ENCODE measurements at places on chromosomes 5 and 9.

GRCh38 chr5:86879086-86879485 is 261.3 kb downstream of the COX7C start:
- DNase-seq = no peak

DNA sequence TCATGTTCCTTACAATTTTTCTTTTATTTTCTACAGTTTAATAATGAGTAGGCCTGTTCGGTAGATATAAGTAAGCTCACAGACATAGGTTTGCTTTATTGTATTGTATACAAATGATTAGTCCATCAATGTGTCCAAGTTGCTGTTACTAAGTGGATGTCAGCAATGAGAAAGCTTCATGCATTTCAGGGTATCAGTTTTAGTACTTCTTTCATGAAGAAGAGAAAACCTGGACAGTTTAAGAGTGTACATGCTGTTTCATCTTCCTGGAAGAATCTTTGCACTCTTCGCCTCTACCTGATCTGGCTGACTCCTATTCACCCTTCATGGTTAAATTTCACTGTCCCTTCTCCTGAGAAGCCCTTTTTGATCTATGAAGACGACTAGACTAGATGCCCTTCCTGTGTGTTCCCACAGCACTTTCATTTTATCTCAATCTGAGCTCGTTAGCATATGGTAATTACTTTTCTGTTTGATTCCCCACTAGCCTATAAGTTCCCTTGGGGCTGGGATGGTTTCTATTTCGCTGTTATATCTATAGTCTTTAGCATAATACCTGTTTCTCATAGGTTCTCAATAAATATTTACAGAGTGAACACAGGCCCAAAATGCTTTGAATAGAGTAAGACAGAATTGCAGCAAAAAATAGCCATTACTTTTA is 70.7 kb downstream of the CETN3 start:
- DNase-seq = no peak

DNA sequence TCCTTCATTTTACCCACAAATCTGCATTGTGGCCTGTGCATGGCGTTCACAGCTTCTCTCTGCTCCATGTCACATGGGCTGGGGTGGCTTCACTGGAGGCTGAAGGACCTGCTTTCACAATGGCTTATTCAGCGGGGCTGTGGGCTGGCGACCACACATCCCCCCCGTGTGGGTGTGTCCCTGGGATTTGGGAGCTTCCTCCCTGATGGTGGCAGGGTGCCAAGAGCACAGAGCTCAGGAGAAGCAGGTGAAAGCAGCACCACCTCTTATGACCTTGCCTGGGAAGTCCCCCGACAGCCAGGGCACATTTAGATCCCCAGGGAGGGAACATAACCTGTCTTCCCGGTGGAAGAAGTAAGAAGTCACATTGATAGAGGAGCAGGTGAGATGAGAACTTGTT is 5.0 kb upstream of the MED10 start:
- DNase-seq = no peak

DNA sequence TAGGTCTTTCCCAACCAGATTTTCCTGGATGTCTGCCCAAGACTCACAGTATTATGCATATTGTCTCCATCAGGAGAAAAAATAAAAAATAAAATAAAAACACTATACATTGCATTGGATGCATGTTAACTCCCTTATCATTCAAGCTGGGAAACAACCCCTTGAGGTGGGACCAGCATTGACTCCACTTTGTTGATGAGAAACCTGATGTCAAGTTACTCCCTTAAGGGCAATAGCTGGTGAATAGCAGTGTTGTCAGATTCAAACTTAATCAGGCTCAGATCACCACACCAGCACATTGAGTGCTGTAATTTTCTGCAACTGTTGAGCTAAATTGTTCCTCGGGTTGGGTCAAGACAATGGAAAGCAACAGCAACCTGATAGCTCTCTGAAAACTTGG is 264.0 kb upstream of the TRIM32 start:
- DNase-seq = no peak

- DNase-seq = no peak
Measured at GRCh38 chr9:13190040-13190439, 89.5 kb downstream of the MPDZ start.

- no peak for DNase-seq
Measured at GRCh38 chr5:127406326-127407121, 110.9 kb upstream of the PRRC1 start.

GRCh38 chr9:132384376-132384775 is 22.3 kb downstream of the TTF1 start:
- DNase-seq = no peak

DNA sequence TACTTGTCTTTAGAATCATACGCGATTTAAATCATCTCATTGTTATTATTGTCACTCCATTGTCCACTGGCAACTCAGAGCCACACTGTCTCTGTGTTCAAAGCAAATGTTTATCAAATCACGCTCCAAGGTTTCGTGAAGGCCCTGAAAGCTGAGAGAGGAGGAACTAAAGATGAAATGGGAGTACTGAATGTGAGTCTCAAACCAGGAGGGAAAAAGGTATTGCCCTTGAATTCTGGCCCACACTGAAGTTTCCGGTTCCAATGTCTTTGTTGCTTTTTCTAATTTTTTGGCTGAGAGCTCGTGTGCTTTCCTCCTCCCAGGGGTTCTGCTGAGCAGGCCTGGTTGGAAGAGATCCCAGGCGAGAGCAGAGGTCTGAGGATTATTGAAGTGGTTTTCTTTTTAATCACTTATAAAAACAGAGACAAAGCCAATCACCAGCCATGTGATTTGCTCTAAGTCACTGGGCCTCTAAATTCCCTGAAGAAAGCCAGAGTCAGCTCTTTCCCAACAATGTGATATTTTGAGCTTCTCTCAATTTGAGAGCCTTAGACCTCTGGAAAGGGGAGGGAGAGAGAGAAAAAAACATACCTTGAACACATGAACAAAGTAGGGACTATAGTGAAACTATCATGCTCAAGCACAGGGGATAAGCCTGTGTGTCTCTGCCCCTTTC is 420.8 kb upstream of the GRAMD2B start:
- peak; percentile 57 for DNase-seq

GRCh38 chr5:43634621-43635020 is 31.6 kb downstream of the NNT start:
- peak; percentile 6 for DNase-seq

- DNase-seq = peak; percentile 25
Measured at GRCh38 chr5:156815988-156816599, 34.0 kb upstream of the PPP1R2B start.

GRCh38 chr9:72041775-72042194 is 18.6 kb downstream of the C9orf57 start:
- DNase-seq = peak; percentile 88

DNA sequence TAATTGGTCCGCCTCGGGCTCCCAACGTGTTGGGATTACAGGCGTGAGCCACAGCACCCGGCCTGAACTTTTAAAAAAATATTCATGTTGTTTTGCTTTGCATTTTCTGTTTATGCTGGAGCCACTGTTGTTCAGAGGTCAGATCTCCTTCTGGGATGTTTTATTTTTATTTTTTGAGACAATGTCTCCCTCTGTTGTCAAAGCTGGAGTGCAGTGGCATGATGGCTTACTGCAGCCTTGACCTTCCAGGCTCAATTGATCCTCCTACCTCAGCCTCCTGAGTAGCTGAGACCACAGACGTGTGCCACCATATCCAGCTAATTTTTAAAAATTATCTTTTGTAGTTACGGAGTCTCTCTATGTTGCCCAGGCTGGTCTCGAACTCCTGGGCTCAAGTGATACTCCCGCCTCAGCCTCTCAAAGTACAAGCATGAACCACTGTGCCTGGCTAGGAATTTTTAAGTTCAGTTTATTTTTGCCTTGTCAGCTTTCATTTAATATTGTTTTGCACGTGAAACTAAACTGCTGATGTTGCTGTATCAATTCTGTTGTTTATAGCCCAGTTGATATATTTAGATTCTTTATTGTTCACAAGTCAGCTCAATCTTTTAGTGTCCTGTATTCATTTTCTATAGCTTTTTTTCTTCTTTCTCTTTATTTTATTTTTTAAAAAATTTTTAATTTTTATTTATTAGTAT is 13.7 kb downstream of the TMEFF1 start:
- DNase-seq = no peak

DNA sequence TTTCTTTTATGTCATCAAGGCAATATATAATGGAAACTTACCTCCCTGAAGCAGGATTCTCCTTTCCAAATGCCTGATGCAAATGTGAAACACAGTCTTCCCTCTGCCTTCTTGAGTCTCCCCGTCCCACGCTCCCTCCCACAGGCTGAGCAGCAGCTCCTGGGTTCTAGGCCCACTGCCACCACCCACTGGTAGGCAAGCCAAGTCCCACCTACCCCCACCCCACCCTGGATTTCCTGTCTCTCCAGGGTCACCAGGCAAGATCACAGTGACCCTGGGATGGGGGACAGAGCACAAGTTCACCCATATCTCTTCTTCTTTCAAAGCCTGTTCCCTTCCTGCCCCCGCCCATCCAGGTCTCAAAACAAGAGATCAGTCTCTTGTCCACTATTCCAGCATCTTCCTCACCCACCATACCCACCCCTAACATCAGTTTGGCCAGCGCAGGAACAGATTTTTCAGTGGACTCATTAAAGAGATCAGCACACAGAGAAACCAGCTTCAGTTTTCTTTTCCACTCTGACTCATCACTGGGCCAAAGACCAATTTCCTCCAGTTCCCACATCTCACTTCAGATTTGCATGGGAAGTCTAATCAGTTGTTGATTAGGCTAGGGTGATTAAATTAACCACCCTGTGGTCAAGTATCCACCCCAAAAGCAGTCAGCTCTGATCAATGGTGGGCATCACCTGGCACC is 151.5 kb downstream of the ACTL7B start:
- DNase-seq = peak; percentile 68

DNA sequence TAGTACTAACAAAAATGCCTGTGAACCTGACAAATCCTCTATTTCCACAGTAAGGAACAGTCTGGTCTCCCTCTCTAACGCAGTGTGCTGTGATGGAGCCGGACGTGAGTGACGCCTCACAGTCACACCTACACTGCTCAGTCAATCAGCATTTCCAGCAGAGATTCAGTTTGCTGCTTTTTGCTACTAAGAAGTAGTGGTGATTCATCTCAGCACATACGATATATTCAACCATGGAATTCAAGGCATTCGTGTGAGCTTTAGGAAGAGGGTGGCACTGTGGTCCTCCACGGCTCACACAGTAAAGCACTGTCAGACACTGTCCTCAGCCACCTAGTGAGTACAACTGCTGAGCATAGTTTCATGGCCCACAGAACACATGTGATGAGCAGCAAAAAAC is 70.9 kb downstream of the SETX start:
- DNase-seq = peak; percentile 73

- no peak for DNase-seq
Measured at GRCh38 chr9:27395484-27395921, 98.6 kb upstream of the EQTN start.

GRCh38 chr9:134712926-134713325 is 71.3 kb downstream of the COL5A1 start:
- DNase-seq = no peak

- DNase-seq = no peak
Measured at GRCh38 chr9:7777771-7778170, 21.8 kb downstream of the DMAC1 start.

- no peak for DNase-seq
Measured at GRCh38 chr9:35691334-35691650, 1.6 kb upstream of the TPM2 start.

DNA sequence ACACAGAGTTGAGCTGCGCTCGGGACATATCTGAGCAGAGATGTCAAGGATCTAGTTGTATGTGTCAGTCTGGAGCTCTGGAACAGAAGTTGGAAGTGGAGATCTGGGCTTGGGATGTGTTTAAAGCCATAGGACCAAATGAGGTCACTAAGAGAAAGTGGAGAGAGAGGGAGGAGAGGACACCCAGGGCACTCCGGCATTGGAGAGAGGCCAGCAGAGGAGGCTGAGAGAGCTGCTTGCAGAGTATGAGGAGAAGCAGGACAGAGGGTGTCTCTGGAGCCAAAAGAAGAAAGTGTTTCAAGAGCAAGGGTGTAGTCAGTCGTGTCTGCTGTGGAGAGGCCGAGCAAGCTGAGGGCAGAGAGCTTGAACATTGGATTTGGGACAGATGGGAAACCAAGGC is 34.7 kb downstream of the ARHGEF37 start:
- no peak for DNase-seq

- DNase-seq = no peak
Measured at GRCh38 chr9:132639322-132639721, 30.5 kb downstream of the DDX31 start.

- no peak for DNase-seq
Measured at GRCh38 chr9:1429297-1429696, 379.1 kb downstream of the DMRT2 start.

- no peak for DNase-seq
Measured at GRCh38 chr5:58048954-58049353, 410.9 kb downstream of the PLK2 start.

DNA sequence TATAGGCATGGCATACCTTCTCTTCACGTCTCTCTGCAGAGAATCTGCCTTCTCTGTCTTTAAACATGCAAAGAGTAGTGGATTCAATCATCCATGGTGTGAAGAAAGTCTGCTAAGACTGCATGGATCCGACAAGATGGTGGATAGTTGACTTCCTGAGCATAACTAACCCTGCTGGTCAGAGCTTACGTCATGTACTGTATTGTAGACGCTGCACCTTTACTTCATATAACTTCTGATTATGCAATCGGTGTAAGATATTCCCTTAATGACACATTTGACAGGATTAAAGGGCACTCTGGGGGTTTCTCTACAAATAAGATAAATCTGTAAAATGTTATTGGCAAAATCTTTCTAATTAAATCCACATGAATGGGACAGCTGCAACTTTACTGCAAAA is 240.3 kb upstream of the NREP start:
- DNase-seq = no peak

DNA sequence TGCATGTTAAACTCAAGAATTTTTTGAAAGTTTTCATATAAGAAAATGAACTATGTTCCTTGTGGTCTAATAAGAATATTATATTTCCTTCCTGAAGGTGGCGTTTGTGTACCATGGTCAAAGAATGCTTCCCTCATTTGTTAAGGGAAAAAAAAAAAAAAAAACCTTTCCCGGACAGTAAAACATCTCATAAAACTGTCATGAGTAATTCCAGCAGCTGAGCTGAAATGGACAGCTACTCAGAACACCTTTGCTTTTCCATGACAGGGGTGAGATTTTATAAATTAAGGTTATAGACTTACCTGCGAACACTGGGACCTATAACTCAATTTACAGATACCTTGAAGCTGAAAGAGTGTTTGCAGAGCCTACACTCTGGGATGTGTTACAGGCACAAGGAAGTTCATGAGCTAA is 113.2 kb upstream of the RANBP3L start:
- peak; percentile 53 for DNase-seq

DNA sequence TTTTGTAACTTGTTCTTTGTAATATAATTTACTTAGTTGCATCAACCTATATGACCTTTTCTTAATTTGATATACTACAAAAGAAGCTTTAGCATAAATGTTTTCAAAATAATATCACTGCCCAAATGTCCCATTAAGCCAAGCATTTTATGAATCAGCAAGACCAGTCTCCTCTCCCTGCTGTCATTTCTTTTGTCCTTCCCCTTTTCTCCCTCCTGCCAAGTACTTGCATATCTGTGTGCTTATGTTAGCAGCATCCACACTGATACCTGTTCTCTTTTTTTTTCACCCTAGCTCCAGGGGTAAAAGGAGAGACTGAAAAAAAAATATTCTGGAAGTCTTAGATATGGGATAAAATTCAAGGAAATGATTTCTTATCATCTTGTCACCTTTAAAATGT is 69.7 kb downstream of the ZSWIM6 start:
- peak; percentile 70 for DNase-seq

Measured in EH (cell line).